H4 (cell line): ENCODE measurements at places on chromosomes 5 and 9. TPM values are rescaled to one million over a fixed set of nuclear protein-coding genes. Genes with fewer than 3 reads are reported as not detected.

GRCh38 chr5:132193165-132193694, 34.4 kb downstream of the P4HA2 start:
- DNase-seq, result no peak

- peak; percentile 98 for DNase-seq
These were observed 75.6 kb downstream of the USP20 start for GRCh38 chr9:129910628-129911567.

DNA sequence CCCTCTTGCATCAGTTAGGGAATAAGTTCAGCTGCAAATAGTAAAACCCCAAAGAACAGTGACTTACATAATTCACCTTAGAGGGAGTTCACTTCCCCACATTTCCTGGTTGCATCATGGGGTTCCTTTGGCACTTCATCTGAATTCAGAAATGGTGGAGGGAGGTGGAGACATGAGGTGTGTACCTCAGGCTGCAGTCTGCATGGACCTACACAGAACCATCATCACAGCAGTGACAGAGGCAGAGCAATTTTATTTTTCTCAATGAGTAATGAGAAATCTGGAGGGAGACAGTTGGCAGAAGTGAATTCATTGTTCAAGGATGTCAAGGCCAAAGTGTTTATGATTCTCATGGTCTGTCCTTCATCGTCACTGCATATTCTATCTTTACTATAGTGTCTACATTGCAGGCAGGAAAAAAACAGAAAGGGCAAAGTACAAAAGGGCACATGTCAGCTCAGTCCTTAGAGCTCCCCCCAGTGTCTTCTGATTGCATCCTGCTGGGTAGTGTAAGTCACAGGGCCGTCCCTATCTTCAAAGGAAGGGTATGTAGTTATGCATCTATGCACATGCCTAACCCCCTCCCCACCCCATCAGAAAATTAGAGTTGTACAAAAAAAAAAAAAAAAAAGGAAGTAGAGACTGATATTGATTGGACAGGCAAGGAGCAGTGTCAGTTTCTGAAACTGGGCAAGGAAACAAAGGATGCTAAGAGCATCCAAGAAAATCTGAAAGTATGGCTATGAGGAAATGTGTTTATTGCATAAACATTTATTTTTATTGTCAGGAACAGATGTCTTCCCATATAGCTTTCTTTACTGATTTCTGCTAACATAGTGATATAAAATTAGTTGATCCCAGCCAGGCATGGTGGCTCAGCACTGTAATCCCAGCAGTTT, 132.7 kb upstream of the APC start:
- DNase-seq, result no peak

- DNase-seq, result no peak
These were observed 1.9 kb downstream of the ISOC1 start for GRCh38 chr5:129096382-129096991.

DNA sequence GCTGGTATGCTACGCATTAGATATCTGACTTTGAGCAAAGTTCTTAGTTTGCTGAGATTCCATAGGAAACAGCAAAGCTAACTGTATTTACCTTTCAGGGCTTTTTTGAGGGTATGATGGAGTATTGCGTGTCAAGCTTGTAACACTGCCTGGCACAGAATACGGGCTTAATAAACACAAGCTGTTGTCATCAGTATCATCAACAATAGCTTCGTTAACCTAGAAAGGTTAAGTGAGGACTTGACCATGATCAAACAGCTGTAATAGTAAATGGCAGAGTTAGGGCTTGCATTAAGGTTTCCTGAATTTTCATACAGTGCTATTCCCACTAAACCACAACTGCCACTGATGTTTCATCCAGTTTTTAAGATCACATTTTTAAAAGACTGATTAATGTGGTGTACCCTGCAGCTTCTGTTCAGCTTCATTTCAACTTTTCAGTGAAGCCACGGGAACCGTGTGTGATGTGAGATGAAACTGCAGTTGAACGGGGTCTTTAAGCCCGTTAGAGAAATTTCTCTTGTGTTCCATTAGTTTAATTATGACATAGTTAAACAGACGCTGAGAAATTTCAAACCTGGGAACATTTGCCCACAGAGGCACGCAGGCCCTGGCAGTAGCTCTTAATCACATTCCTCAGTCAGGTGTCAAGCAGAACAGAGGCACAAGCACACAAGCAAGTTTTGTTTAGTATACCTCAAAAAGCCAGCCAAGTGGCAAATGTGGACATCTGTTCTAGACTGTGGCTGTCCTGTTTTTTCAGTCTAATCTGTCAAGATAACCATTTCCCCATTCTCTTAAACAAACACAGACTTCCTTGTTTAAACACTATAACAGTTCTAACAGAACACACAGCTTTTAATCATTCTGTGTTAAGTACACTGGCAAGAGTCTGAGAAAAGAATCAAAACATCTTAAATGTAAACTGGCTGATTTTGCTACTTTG, 147.1 kb downstream of the ZNF608 start:
- peak; percentile 98 for DNase-seq

DNA sequence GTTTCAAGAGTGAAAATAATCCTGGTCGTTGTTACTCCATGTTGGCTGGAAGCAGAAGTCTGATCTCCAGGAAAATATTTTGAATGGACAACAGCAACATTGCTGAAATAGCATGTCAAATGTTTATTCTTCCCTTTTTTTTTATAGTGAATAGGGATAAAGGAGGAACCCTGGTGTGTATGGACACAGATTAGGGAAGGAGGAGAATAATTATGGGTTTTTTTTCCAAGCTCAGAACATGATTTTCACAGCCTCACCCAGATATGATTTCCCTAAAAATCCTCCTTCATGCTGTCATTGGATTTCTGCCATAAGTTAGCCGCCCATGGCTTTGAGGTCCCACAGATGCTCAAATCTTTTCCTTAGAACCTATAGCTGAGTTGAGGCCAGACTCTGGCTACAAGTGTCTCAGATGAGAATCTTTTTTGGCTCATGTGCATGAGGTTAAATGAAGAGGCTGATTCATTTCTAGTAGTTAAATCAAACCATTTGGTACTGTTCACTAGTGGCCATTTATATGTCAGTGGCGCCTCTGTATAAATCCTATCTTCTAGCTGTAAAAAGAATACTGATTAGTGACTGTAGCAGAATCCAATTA, 65.5 kb upstream of the LIFR start:
- DNase-seq, result no peak

- DNase-seq, result peak; percentile 61
These were observed at the start of gene MCIDAS for GRCh38 chr5:55226934-55227663. Gene MCIDAS, minus strand, starts transcription at chr5:55227315. Its CDS starts 177 bp downstream, at chr5:55227138.

The HAPLN1 gene
- 4.5 and 6.5 TPM in 2 replicates for total RNA-seq
